ENCODE measurements at places on chromosomes 7 and 10.

GRCh38 chr10:52811776-52812175, 39.2 kb upstream of the MBL2 start:
- no peak for DNase-seq

- DNase-seq = no peak
Measured at GRCh38 chr10:95505084-95505610, 56.0 kb downstream of the SORBS1 start.

DNA sequence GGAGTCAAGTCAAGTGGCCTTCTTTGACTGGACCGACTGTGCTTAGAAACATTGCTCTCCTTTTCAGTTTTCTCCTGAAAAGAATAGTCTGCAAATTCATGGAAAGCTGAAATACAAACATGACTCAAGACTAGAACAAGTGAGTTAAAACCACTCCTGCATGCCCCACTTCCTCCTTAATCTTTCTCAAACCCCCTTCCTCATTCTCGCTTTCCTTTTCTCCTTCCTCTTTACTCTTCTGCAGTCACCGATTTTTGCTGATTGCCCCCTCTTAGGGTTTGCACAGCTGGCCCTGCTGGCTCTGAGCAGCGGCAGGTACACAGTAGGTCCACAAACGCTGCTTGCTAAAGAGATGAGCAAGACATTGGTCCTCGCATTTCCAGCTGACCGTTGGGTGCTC, 34.8 kb upstream of the MKI67 start:
- DNase-seq = no peak

- no peak for DNase-seq
Measured at GRCh38 chr10:53952698-53953630, 848.1 kb downstream of the PCDH15 start.

- DNase-seq = no peak
Measured at GRCh38 chr10:110442746-110443145, 55.0 kb upstream of the DUSP5 start.

DNA sequence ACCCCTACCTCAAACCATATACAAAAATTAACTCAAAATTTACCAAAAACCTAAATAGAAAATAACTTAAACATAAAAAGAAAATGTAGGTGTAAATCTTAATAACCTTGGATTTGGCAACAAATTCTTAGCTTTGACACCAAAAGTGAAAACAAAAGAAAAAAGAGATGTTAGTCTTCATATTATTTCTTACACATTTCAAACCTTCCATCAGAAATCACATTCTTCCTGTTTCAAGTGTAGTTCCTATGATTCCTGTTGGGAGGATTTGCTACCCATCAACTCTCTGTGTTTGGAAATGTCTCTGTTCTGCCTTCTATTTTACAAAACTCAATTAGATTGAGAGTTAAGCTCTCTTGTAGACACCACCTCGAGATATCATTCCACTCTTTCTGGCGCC, 62.0 kb downstream of the GNA12 start:
- no peak for DNase-seq

GRCh38 chr10:93462881-93463280, 19.3 kb downstream of the MYOF start:
- no peak for DNase-seq

GRCh38 chr10:74084955-74085354, 65.7 kb downstream of the AP3M1 start:
- no peak for DNase-seq

DNA sequence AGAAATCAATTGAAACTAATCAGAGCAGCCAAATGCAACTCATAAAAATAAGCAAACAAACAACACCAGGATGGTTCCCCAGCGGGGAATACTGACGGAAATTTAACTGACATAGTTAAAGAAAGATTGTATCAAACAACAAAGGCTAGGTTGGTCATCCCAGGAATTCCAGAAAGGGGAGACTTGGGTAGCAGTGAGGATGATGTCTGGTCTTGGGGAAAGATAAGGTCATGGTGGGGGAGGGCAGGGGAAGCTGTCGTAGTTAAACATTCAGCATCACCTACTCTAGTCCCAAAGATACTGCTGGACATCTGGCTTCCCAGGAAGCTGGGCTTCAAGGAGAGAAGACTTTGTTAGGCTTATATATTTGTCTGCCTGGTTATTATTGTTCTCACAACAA, 50.4 kb downstream of the DYNC1I1 start:
- no peak for DNase-seq

DNA sequence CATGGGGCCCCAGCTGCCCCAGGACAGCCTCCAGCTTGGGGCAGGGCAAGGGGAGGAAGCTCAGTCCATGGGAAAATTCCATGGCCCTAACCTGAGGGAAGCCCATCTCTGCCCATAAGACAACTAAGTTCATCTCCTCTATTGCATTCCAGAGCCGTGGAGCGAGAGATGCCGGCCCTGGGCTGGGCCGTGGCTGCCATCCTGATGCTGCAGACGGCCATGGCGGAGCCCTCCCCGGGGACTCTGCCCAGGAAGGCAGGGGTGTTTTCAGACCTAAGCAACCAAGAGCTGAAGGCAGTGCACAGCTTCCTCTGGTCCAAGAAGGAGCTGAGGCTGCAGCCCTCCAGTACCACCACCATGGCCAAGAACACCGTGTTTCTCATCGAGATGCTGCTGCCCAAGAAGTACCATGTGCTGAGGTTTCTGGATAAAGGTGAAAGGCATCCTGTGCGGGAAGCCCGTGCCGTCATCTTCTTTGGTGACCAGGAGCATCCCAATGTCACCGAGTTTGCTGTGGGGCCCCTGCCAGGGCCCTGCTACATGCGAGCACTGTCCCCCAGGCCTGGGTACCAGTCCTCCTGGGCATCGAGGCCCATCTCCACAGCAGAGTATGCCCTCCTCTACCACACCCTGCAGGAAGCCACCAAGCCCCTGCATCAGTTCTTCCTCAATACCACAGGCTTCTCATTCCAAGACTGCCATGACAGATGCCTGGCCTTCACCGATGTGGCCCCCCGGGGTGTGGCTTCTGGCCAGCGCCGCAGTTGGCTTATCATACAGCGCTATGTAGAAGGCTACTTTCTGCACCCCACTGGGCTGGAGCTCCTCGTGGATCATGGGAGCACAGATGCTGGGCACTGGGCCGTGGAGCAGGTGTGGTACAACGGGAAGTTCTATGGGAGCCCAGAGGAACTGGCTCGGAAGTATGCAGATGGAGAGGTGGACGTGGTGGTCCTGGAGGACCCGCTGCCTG, 4.3 kb downstream of the AOC1 start:
- no peak for DNase-seq

DNA sequence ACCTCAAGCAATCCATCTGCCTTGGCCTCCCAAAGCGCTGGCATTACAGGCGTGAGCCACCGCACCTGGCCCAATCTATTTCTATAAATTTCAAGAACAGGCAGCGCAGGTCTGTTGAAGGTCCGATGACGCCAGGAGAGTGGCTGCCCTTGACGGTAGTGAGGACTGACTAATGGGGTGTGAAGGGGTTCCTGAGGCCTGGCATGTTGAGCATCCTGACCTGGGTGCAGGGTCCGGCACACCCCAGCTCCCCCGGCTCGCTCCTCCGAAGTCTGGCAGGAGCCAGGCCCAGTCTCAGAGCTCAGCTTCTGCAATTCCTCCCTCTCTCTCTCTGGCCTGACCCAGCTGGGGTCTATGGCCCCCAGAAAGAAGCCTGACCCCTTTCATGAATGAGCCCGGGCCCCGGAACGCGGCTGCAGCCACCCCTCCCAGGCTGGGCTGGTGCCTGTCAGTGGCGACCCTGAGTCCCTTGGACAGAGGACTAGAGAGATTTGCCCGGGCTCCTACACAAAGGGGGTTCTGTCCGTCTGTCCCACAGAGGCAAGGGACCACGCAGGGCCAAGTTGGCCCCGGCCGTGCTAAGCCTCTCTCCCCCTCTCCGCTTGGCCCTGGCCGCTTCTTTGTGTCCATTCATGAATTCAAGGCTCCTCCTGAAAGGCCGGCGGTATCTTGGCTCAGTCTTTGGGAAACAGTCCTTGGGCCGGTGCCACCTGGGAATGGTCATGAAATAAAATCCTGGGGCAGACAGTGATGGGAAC, 18.8 kb downstream of the MMD2 start:
- no peak for DNase-seq

DNA sequence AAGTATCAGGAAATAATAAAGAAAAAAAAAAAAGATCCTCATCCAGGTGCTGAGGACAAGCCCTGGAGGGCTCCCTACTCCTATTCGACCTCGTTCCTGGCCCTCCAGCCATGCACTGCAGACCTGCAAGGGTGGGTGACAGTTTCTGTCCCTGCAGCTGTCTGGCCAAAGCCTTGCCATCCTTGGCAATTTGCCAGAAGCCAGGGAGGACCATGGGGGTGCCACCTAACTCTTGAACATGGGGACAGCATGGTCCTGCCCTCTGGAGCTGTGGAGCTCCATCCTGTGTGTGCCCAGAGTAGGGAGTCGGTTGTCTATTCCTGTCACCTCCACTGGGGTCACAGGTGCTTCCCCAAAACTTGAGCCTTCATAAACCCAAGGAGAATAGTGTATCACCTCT, 27.8 kb downstream of the DMBT1 start:
- DNase-seq = no peak

DNA sequence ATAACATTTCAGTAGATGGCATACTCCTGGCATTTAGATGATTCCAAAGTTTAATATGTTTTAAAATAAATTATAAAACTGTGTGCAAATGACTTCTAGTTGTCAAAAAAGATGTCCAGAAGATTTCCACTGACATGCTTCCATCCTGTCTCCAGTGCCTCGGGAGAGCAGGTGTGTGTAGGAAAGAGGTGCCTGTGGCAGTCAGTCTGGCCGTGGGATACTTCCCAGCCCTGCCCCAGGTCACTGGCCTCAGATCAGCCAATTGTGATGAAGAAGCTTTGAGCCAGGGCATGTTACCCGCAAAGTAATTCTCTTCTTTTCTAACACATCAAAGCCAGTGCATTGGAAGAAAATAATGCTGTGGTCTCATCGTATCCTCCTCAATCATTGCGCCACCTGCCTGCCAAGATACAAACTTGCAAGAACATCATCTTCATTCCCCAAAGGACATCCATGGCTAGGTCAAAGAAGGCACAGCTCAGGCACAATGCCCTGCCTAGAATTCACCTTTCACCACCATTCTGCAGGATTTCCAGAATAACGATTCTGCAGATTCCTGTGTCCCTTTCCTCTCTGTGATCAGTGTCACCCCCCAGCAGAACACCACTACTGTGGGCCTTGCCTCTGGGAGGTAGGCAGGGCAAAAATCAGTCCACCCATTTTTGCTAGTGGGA, 6.3 kb upstream of the KCNMA1 start:
- no peak for DNase-seq

- no peak for DNase-seq
Measured at GRCh38 chr7:7897949-7898515, 70.6 kb upstream of the GLCCI1 start.

- no peak for DNase-seq
Measured at GRCh38 chr10:125991392-125991791, 95.0 kb downstream of the FANK1 start.

GRCh38 chr7:121019018-121019417, 30.5 kb downstream of the CPED1 start:
- no peak for DNase-seq

- DNase-seq = no peak
Measured at GRCh38 chr7:7516156-7516555, 19.5 kb downstream of the COL28A1 start.

- no peak for DNase-seq
Measured at GRCh38 chr10:47438857-47439474, 44.9 kb downstream of the ANXA8 start.

DNA sequence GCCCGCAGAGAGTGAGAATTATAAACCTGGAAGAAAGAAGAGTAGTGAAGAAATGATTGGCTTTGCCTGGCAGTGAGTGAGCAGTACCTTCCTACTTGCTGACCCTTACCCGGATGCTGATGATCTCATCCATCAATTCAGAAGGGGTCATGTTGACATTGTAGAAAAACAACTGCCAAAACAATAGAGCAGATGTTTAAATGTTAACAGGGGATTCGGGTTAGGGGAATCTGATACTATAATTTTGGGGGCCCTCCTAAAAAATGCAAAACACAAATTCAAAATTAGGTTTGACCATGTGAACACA, 78.1 kb downstream of the MYOF start:
- DNase-seq = no peak

- no peak for DNase-seq
Measured at GRCh38 chr7:30116771-30117170, 18.0 kb upstream of the MTURN start.

GRCh38 chr7:45970454-45970853, 49.4 kb upstream of the IGFBP3 start:
- DNase-seq = no peak

- DNase-seq = no peak
Measured at GRCh38 chr10:133156674-133157579, 3.1 kb upstream of the KNDC1 start.

- DNase-seq = no peak
Measured at GRCh38 chr10:48551861-48552591, 52.8 kb downstream of the ARHGAP22 start.

DNA sequence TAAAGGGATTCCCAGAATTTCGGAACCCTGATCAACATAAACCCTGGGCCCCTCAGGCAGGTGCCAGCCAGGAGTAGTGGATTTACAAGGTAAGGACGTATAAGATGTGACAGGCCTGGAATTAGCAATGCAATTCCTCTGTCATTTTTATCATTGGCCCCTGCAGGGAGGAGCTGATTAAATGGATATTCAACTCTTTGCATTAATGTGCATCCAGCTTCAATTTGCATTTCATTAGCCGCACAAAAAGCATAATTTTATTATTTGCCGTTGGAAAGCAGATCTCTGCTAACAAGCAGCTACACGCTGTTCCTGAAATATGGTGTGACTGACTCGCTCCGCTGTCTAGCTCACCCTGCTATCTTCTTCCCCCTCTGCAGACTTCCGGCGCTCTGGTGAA, 195.8 kb downstream of the RPS24 start:
- no peak for DNase-seq

DNA sequence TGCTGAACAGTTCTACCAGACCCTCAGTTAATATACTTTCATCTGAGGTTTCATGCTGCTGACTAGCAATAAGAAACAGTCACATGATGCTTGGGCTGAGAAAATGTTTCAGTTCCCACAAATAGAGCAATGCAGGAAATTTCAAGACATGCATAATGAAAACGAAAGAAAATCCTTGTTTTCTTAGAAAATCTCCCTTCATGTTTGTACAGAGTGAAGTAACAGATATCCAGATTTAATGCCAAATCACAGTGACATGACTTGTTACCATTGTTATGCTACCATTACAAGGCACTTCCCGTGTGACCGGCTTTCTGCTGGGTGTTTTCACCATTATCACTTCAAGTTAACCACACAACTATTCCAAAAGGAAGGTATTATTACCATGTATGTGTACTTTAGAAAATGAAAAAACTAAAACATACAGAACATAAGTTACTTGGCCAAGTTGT, 121.7 kb downstream of the DOCK4 start:
- no peak for DNase-seq

GRCh38 chr10:32207544-32207943, 139.4 kb downstream of the EPC1 start:
- no peak for DNase-seq
